CD4-positive, alpha-beta T cell treated with Interleukin-4 for 1 hour (primary cell): ENCODE measurements at places on chromosomes 2 and 18.

DNA sequence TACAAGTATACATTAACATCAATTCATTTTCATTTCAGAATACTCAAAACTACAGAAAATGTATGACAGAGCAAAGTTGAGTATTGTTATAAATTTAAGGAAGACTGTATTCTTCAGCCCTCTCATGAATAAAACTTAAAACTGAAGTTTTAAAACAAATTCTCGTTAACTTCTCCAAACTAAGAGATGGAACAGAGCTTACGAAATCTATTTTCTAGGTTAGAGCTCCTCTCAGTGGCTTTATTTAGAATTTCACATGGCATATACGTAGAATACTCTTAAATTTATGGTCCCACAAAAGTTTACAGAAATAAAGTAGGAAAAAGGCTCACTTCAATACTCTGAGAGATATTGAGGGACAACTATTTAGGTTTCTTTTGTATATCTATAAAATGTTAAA, 612.1 kb downstream of the KCNJ3 start:
- no peak for DNase-seq

DNA sequence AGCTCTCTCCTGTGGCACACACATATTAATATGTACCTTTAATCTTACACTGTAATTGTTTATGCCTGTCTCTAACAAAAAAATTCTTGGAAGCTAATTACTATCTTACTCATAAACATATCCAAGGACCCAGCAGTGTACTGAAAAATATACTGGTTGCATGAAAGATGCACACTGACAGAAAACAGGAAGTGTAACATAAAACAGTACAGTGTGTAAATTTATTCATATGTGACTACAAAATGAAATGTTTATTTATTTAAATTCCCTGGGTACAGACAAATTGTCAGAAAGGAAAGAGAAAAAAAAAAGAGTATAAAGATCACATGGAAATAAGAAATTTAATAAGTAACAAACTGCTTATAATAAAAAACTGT, 28.5 kb downstream of the TMEM131 start:
- no peak for DNase-seq

DNA sequence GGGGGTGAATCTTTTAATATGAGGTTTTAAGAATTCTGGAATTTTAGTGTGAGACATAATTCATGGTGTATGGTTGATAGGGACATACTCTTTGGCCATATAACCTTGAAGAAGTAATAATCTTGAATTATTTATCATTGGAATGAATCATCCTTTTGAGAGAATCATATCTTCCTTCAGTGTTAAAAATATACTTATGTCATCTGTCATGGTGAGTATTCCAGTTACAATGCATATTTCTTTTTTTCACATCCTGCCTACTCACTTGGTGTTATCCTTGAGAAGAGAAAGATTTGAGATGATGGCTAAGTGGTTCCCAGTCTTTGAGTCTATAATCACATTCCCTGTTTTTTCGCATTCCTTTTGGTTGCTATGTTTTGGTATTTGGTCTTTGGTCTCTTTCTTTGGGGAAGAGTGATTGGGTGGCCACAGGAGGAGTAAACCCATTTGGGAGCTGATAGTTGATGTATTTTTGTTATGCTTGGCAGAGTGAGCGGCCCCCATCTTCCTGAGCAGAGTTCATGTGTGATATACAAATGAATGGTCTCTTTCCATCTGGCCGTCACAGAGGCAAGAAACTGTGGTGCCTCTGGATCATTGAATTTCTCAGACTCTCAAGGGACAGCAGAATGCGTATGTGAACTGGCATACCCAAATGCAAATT, 21.6 kb downstream of the ASAP2 start:
- no peak for DNase-seq

DNA sequence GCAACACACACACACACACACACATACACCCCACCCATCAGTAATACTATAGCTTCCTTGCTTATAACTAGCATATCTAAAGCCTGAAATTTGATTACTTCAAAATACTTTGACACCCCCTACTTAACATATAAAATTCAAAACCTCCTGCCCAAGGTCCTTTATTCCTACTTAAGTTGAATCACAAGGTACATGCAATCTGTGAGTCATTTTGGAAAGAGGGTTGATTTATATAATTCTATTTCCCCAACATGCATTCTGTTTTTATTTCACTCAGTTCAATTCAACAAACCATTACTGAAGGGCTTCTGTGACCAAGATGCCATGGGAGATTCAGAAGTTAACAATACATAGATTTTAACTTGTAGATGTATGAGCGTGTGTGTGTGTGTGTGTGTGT, 420.7 kb downstream of the METTL4 start:
- no peak for DNase-seq

DNA sequence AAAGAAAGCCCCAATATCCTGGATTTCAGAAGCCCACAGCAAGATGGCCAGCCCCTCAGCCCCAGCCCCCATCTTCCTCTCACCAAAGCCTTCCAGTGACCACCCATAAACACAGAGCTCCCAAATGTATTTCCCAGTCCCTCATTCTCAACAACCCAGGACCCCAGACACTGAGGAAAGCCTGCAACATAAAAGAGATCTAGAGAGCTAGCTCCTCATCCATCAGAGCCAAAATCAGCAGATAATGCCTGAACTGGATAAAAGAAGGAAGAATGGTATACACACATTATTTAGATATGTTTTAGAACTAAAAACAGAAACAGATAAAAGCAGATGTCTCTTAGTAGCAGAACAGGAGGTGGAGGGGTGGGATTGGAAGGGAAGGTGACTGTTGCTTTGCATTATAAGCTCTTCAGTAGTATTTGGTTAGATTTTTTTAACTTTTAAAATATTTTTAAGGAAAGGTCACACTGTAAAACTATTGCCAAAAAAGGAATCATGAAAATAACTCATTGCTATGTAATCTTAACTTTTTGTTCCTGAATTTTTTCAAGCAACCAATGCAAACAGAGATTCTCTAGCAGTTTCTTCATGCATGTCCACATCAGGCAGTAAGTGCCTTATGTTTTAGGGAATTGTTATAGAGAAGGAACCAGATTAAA, 144.2 kb upstream of the PKDCC start:
- no peak for DNase-seq

DNA sequence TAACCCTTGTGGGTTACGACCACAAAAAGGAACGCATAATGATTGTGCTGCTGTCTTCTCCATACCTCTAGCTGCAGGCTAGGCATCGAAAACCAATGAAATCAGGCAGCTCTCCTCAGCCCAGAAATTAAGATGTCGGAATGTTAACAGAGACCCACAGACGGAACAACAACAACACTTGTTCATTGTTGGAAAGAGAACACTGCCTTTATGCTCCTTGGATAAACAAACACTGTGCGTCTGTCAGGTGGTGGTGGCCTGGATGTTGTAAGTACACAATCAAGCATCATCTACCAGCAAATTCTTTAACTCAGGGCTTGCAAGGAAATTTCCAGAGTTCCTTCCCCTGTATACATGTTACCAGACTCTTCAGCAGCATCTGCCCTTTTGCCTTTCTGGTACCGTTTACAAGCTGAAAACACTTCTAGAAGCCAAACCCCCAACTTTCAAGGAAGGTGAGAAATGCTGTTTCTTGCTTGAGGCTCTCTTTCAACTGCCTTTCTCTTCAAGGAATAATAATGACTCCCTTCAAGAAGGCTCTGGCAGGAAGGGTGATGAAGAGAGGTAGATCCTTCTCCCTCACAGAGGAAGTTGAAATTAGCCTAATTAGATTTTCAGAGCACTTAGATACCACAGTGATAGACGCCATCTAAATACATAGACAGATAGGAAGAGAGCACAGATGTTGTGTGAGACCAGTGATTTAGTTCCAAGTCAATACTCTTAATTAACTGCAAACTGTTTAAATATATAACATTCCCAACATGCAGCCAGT, 332.7 kb downstream of the ZNF521 start:
- DNase-seq = no peak

- no peak for DNase-seq
Observed at GRCh38 chr2:220224691-220225543, 597.5 kb downstream of the SLC4A3 start.

GRCh38 chr2:215966951-215967350, 46.4 kb downstream of the MREG start:
- DNase-seq = no peak

DNA sequence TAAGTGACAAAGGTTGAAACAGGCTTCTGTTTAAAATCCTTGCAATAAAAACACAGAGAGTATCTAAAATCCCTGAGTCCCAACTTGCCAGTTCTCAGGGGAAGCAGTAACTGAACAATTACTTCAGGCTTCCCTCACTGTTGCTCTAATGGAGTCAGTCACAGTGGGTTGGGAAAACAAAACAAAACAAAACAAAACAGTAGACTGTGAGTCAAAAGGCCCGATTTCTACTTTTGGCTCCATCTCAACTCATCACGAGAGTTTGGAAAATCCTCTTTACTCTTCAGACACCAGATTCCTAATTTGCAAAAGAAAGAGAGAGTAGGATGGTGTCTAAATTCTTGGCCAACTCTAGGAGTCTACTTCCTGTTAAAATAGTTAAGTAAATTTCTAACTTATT, 1.1 kb downstream of the FSHR start:
- DNase-seq = no peak

GRCh38 chr2:15955232-15955988, 15.1 kb downstream of the MYCN start:
- no peak for DNase-seq

DNA sequence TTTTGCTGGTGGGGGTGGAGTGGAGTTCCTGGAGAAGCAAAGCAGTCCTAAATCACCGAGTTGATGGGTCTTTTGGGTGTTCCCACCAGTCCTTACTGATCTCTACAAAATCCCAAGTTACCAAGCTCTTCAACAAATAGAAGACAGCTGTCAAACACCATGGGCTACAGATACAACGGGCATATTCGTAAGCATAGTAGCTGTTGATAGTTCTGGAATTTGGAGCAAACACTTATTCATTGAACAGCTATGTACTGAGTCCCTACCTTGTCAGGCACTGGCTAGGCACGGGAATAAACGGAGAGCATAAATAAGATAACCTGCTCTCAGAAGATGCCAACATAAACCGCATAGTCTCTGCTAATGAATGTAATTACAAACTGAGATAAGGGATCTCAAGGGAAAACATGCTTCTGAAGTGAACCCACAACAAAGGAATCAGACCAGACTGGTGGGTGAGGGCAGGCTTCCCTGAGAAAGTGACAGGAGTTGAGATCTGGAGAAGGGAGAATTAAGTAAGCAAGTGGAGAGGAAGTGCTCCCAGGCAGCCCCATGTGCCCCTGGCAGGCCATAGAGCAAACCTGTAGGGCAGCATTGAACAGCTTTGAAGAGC, 947 bp upstream of the ANKRD44 start:
- no peak for DNase-seq

DNA sequence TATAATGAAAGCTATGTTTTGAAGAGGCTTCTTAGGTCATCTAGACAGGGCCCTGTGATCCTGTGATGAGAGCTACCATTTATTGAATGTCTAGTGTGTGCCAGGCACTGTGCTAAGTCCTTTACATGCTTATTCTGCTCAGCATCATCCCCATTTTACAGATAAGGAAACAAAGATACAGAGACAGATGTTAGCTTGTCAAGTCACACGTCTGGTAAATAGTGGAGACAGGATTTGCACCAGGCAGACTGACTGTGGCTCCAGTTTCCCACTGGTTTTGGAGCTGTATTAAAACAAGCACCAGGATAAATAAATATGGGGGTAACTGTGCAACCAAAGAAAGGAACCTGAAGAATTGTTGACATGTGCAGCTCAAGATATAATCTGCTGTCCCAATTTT, 19.2 kb upstream of the EML6 start:
- no peak for DNase-seq

DNA sequence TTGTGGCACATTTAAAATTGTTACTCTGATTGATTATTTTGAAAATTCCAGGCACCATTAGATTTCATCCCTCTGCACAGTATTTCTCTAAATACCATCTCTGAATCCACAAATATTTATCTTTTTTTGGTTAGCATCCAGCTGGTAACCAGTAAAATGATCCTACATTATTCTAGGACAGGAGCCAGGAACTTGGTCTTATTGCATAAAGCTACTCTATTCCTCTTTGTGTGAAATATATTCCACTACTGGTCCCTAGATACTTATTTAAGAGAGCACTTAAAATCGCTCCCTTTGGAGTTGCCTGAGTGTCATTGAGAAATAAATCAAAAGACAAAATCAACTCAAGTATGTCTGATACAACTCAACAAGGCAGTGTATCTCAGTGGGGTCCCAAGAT, 7.4 kb upstream of the MBOAT2 start:
- no peak for DNase-seq

GRCh38 chr18:55116863-55117262, 157.6 kb upstream of the CCDC68 start:
- no peak for DNase-seq

- no peak for DNase-seq
Observed at GRCh38 chr2:62450716-62451191, 55.2 kb downstream of the TMEM17 start.

- DNase-seq = no peak
Observed at GRCh38 chr18:62436636-62437234, 86.1 kb upstream of the ZCCHC2 start.

- no peak for DNase-seq
Observed at GRCh38 chr2:168694173-168694572, 108.3 kb upstream of the NOSTRIN start.

DNA sequence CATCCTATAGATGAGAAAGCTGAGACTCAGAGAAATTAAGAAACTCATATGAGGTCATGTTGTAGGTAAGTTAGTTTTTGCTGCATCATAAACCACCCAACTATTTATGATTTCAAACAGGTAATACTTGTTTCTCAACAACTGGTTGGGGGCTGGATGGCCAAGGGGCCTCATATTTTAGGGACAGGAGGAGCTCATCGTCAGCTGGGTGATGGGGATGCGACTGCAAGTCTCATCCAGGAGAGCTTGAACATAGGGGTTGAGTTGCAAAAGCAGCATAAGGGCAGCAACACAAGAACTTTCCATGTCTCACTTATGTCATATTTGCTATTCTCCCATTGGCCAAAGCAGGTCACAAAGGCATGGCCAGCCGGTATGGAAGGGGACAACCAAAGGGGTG, 3.6 kb upstream of the RNU2-63P start:
- DNase-seq = no peak

DNA sequence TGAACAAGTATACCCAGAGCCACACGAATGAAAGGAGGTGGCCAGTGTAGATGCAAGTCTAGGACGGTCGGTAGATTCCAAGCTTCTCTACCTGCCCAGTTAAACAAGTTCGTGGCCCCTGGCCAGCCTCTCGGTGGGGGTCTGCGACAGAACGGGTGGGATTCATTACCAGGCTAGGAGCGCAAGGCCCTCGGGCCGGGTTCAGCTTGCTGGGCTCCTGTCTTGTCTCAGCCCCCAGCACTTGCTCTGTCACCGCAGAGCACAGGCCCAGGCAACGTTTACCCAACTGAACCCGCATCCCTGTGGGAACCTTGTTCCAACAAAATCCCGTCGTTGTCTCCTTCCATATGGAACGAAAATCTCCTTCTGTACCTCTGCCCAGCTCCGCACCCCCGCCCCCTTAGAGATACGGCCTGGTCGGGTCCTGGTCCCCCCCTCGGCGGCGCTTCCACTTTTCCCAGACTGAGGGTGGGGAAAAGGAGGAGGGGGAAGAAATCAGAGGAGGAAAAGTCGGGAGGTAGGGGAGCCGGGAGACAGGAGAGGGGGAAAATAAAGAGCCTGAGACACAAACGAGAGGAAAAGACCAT, 1.9 kb upstream of the EMX1 start:
- DNase-seq = no peak

GRCh38 chr2:134360745-134361487, 107.0 kb downstream of the MGAT5 start:
- DNase-seq = no peak
